ENCODE measurements at places on chromosomes 12 and 14.

- no peak for DNase-seq
Measured at GRCh38 chr12:83102499-83102898, 415.8 kb downstream of the TMTC2 start.

GRCh38 chr12:32533971-32534590 is 134.7 kb downstream of the FGD4 start:
- no peak for DNase-seq

- no peak for DNase-seq
Measured at GRCh38 chr12:25200703-25201102, 5.7 kb downstream of the ETFRF1 start.

- no peak for DNase-seq
Measured at GRCh38 chr12:12019881-12020280, 50.9 kb upstream of the BCL2L14 start.

- no peak for DNase-seq
Measured at GRCh38 chr12:110906083-110906482, 14.3 kb downstream of the MYL2 start.

GRCh38 chr14:52048641-52049204 is 20.1 kb downstream of the NID2 start:
- no peak for DNase-seq

All from activated T-helper 1 cell treated with anti-CD3 and anti-CD28 coated beads, Interleukin-2, amount 50 U/mL, for 16 hours (primary cell).